ENCODE measurements at places on chromosomes 7 and 10. TPM values are rescaled to one million over a fixed set of nuclear protein-coding genes. Genes with fewer than 3 reads are reported as not detected.
A peak's percentile ranks its signal among the peaks of the same experiment; 100 is the strongest.

- DNase-seq = no peak
These were observed 7.6 kb upstream of the ADCYAP1R1 start for GRCh38 chr7:31044529-31044928.

DNA sequence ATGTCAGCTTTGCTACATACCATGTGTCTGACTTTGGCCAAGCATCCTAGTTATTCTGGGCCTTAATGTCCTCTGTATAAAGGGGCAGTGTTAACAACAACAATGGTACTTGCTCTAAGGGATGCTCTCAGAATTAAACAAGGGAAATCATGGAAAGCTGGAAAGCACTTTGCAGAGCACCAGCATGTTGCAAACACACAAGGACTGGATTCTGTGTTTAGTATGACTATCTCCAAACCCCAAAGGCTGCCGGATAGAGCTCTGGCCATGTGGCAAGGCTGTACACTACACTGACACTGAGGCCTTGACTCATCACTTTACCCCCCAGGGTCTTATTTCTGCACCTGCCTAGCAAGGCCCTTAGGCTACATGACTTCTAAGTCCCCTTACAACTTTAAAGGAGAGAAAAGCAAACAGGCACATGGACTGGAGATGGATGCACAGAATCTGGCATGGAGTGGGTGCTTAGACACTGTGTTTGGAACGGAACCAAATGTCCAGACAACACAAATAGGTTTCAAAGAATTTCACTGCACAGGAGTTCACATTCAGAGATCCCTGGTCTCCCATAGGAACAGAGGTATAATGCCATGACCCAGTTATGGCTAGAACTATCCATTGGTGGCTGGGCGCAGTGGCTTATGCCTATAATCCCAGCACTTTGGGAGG lies 74.6 kb downstream of the FAM13C start:
- no peak for DNase-seq

GRCh38 chr10:46992803-46993561 lies 81.8 kb downstream of the PTPN20 start:
- peak; percentile 67 for DNase-seq

DGKI gene
- total RNA-seq = 2.3 TPM

DNA sequence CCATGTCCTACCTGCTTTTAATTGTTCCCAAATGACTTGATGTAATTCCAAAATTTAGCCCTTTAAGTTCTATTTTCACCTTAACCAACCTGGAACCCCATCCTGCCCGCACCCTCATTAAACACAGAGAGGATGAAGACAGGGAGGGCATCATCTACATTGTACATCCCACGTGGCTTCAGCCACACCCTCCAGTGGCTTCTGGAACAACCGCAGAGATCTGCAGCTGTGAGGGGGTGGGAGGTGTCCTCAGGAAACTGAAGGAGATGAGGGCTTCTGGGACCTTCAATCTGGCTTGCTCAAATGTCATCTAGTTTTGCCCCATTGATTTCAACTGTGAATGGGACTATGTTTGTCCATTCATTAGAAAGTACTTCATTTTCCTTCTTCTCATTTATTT lies 39.0 kb downstream of the AKR1B1 start:
- DNase-seq = no peak

GRCh38 chr7:98120559-98120958 lies 13.9 kb downstream of the LMTK2 start:
- DNase-seq = no peak

HECW1 gene
- 4.8 TPM for total RNA-seq

- DNase-seq = no peak
These were observed 13.4 kb downstream of the ANKRD16 start for GRCh38 chr10:5876181-5876768.

GRCh38 chr7:82851121-82851520 lies 311.6 kb downstream of the PCLO start:
- no peak for DNase-seq
